ENCODE measurements at places on chromosomes 6 and 20.

DNA sequence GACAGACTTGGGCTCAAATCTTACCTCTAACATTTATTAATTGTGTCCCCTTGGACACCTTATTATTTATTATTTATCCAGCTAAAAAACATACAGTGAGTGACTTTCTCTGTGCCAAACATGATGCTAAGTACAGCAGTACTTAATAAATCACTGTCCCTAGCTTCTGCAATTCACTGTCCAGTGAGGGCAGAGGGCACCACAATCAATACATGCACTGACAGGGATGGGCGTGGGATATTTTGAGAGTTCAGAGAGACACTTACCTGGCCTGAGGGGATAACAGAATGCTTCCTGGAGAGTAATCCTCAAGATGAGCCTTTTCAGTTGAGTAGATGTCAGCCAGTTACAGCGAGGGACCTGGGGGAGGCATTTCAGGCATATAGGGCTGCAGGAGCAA, 9.3 kb upstream of the TAAR2 start:
- no peak for DNase-seq

DNA sequence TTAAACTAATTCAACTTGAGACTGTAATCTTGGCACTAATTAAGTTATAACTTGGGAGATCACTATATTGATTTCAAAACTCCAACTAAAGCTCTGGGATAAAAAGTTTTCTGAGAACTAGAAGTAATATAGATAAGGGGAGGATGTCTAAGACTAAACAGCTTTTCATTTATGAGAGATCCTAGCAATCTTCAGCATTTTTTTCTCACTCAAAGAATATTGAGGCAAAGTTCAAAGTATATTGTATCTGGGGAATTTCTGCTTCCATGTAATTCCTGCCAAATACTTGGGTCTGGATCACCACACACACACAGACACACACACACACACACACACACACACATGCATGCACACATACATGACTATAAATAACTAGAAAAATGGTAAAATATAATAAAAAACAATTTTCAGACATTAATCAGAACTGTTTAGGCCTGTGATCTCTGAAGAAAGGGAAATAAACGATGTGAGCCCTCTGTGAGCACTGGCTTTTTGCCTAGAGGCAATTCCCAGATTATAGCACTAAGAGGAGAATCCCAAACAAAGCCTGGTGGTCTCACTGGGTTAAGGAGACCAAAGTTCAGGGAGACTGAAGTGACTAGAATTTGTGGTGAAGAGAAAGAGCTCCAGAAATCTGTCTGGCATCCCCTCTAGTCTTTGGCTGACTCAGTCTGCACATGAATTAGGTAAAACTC, 92.8 kb downstream of the ADAT2 start:
- no peak for DNase-seq

DNA sequence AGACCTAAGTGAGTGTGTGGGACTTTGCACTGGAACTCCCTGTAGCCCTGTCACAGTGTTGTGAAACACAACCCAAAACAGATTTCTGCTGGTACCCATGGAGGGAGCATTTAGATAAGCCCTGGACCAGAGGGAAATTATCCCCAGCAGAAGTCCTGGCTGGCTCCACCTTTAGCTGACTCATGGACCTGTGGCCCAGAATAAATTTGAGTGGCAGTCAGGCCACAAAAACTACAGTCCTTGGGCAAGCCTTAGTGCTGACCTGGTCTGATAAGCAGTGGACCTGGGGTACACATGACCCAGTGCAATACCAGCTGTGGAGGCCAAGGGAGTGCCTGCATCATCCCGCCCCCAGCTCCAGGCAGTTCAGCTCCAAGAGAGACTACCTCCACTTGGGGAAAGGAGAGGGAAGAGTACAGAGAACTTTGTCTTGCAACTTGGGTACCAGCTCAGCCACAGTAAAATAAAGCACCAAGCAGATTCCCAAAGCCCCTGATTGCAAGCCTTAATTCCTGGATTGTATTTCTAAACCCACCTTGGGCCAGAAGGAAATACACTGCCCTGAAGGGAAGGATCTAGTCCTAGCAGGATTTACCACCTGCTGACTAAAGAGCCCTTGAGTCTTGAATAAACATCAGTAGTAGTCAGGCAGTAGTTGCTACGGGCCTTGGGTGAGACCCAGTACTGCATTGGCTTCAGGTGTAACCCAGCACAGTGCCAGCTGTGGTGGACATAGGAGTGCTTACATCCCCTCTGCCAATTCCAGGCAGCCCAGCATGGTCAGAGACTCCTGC, 140.4 kb upstream of the COL21A1 start:
- DNase-seq, result no peak

DNA sequence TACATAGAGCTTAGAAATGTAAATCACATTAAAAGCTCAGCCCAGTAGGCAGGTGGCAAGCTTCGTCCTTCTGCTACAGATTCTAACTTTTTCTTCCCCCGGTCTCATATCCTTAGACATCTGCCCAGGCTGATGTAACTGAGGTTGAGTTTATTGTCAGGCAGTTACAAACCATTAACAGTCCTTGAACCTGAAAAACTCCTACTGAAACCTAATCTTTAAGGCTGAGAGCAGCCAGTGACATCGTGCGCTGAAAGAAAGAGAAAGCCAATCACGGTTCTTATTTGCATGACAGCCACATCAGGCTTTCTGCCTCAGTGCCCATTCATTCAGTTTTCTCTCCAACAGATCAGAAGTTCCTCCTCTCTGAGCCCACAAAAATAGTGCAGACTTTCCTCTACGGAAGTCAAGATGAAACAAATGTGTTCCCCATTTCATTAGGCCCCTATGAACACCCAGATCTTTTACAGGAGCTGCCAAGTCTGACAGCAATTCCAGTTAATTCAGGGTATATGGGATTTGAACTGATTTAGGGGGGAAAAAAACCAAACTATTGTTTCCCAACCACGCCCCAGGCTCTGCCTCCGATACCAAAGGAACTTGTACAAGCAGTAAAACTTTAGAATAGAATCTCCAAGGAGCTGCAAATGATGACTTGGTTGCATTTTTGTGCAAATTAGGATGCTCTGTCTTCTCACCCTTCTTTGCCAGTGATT, at the start of gene NHSL1:
NHSL1 (minus strand) TSS at position 192 of the 716 bp plus-strand sequence. CDS start 204 bp downstream, outside the sequence.
- peak; percentile 70 for DNase-seq

GRCh38 chr6:5130135-5130866, 45.2 kb downstream of the PPP1R3G start:
- no peak for DNase-seq

DNA sequence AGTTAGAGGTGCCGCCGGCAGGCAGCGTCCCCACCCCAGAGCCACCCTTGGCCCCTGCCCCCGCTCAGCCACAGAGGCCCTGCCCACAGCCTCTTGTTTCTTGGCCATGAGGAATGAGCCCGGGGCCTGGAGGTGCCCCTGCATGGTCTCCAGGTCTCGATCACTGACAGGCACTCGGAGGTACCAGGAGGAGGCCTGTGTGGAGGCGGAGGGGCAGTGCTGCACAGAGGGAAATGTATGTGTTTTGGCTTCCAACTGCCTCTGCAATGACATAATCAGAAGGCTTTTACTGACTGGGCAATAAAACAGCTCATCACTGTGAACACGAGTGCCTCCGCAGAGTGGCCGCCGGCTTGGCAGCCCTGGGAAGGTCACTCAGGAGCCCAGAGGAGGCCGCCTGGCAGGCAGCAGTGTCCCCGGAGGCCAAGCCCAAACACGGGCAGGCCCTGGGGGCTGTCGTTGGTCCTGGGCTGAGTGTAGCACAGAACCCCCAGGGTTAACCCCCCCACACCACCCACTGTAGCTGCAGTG, 61.1 kb upstream of the GATA5 start:
- DNase-seq, result peak; percentile 88

- no peak for DNase-seq
Measured at GRCh38 chr6:167094436-167094819, 28.5 kb upstream of the CCR6 start.

GRCh38 chr6:167090171-167090570, 32.7 kb upstream of the CCR6 start:
- DNase-seq, result no peak

- DNase-seq, result no peak
Measured at GRCh38 chr6:53426667-53427270, 78.0 kb upstream of the ELOVL5 start.

GRCh38 chr6:16334671-16335070, 96.3 kb downstream of the GMPR start:
- no peak for DNase-seq

DNA sequence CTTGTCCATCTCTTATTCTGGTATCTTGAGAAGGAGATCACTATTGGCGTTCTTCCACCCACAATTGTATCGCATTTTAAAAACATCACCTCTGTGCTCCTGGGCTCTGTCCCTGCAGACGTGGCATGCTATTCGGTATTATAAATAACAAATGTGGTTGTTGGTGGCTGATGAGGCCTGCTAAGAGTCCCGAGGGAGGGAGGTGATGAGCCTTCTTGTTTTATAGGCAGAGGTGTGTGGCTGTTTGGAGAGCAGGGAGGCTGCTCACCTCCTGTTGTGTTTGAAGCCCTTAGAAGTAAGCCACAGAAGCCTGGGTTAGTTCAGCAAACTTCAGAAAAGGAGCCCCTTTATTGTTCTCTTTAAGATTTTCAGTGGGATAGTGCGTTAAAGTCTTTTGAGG, 15.6 kb downstream of the MANBAL start:
- no peak for DNase-seq

DNA sequence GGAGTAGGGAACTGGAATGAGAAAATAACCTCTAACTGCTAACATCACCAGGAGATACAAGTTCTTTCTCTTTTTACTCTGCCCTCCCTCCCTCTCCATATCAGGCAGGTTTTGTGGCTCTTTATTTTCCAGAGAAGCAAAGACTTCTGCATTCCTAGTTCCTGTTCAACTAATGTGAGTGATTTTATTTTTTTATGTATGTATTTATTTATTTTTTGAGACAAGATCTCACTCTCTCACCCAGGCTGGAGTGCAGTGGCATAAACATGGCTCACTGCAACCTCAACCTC, 6.0 kb upstream of the IER3 start:
- no peak for DNase-seq

GRCh38 chr20:24449026-24449720, 20.3 kb upstream of the SYNDIG1 start:
- DNase-seq, result no peak

GRCh38 chr20:57851025-57851682, 141.3 kb upstream of the PMEPA1 start:
- DNase-seq, result no peak

DNA sequence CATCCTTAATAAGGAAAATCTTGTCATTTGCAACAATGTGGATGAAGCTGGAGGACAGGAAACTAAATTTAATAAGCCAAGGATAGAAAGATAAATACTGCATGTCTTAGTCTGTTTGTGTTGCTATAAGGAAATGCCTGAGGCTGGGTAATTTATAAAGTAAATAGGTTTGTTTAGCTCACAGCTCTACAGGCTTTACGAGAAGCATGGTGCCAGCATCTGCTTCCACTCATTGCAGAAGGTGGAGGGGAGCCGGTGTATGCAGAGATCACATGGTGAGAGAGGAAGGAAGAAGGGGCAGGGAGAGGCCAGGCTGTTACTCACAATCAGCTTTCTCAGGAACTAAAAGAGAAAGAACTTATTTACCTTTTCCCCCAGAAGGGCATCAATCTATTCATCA, 118.9 kb upstream of the SMLR1 start:
- no peak for DNase-seq

DNA sequence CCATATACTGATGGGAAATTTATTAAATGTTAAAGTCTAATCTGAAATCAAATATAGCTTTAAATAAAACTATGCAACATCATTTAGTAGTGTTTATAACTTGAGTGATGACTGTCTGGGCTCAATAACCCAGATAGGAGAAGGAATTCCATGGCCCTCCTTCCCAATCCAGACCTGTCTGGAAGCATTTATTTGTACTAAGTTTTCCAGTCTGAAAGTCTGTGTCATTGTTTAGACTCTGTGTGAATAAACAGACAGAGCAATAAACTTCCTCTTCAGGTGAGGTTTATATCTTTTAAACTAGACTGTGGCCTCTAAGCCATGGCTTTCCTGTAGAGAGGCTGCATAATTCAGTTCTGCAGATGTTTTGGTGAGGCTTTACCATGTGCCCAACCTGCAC, 176.4 kb downstream of the SOX4 start:
- no peak for DNase-seq

- DNase-seq, result no peak
Measured at GRCh38 chr6:138431256-138432062, 27.4 kb downstream of the HEBP2 start.

DNA sequence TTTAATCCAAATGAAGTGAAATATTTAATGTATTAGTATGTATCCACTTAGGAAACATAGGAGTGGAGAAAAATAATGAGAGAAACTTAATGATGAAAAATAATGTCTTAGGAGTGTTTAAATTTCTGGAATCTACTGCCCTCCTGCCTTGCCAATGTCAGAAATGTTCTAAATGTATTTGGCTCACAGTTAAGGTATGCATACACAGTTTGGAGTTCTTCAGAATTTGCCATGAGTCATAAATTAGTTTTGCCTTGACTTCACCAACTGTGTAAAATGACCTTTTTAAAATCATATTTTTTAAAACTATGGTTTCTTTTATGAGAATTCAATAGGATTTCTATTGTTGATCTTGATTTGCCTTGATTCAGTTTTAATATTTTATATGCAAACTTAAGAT, 191.7 kb upstream of the HSF2 start:
- no peak for DNase-seq

DNA sequence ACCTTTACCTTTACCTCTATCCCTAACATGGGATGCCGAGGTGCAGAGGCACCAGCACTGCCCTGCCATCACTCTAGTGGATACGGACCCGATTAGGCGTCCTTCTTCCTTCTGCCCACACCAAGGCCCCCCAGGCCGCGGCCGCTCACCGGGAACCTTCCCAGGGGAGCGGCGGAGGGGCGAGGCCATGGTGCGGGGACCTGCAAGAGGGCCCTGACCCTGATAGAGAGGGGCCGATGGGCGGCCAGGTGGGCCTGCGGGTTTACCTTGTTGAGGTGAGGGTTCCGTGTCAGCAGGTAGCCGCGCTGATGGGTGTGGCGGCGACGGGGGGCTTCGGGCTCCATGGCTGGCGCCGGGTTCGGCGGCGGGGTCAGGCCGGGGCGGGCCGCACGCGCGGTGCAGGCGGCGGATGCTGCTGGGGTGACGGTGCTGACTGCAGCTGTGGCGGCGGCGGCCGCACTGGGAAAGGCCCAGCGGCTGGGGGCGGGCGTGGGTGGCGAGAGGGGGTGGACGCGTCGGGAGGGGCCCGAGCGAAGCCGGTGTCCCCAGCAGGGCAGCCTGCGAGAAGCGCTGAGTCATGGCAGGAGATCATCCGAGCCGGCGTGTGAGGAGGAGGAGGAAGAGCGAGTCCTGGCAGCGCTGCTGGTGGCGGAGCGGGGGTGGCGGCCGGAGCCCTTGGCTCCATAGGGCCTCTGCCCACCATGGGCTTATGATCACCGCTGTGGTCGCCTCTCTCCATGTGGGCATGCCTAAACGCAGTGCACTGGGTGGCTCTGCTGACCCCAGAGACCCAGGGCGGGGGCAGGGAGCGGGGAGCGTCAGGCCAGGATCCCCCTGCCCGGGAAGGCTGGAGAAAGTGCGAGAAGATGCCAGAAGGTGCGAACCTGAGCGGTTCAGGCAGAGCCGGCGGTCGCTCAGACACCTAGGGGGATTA, at the start of gene ME1:
ME1 (minus strand) TSS at position 441 of the 934 bp plus-strand sequence; CDS start at position 344, 97 bp downstream.
- DNase-seq, result peak; percentile 75

DNA sequence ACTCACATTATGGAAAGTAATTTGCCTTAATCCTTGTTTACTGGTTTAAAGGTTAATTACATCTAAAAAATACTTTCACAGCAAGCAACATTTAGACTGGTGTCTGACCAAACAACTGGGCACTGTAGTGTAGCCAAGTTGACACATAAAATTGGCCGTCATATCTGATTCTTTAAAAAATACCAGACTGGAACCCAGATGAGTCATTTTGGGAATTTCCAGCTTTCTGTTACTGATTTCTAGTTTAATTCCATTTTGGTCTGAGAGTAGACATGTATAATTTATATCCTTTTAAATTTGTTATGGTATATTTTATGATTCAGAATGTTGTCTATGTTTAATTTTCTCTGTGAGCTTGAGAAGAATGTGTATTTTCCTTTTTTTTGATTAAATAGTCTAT, 44.1 kb downstream of the SCP2D1 start:
- DNase-seq, result no peak

Data from SW480 (cell line).